Stimulated activated CD4-positive, alpha-beta T cell treated with anti-CD3 and anti-CD28 coated beads, TNF-alpha, amount 100 ng/mL, for 48 hours (primary cell): ENCODE measurements at places on chromosomes 16 and 17.

- DNase-seq, result no peak
Measured at GRCh38 chr16:73047221-73047535, 750 bp downstream of the ZFHX3 start.

- DNase-seq, result no peak
Measured at GRCh38 chr16:83005653-83006160, 378.9 kb downstream of the CDH13 start.

- no peak for DNase-seq
Measured at GRCh38 chr17:45316434-45317110, at the start of gene MAP3K14. Gene MAP3K14 (minus strand): TSS chr17:45317020. CDS start chr17:45290745, 26,275 bp downstream.

- DNase-seq, result no peak
Measured at GRCh38 chr16:27333549-27333948, 19.8 kb downstream of the IL4R start.

DNA sequence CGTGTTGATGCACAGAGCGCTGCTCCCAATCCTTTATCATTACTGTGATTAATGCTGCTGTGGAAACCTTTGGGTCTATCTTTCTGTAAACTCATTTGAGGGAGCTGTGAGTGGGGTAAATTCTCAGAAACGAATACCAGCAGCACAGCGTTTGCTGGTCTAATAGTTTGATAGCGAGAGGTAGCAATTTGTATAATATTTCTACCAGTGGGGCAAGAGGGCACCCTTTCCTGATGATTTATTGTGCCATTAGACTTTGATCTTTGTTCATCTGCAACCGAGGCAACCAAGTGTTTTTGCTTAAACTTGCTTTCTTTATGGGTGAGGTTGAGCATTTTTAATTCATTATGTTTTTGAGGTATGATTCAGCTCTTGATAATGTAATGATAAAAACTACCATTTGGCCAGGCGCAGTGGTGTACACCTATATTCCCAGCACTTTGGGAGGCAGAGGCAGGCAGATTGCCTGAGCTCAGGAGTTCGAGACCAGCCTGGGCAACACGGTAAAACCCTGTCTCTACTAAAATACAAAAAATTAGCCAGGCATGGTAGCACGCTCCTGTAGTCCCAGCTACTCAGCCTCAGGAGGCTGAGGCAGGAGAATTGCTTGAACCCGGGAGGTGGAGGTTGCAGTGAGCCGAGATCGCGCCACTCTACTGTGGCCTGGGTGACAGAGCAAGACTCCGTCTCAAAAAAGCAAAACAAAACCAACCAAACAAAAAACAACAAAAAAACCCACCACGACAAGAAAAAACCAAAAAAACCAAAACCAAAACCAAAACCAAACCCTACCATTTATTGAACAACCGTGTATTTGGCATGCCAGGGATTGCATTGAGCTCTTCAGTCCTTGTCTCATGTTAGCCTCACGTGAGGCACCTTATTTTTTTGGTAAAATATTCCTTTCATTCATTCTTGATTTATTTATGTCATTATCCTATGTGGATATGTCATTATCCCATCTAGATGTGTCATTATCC, 81.5 kb downstream of the PLCG2 start:
- DNase-seq, result no peak

GRCh38 chr17:5585836-5586521, 1.7 kb upstream of the NLRP1 start:
- no peak for DNase-seq

DNA sequence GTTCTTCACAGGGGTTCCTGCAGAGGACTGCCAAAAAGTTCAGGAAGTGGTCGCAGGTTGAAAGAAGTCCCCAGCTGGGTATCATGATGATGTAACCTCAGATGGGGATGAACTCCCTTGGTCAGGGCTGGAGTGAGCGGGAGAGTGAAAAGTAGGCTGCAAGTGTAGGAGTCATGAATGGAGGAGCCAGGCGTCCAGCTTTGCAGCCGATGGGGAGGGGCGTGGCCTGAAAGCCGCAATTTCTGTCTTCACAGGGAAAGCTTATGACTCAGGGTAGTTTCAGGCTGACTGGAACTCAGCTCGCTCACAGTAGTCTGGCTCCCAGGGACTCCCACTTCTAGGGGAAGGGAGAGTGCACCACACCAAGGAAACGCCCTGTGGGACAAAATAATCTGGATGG, 70.0 kb upstream of the HS3ST3A1 start:
- peak; percentile 6 for DNase-seq

- no peak for DNase-seq
Measured at GRCh38 chr17:28574526-28574925, 2.2 kb downstream of the ALDOC start.

DNA sequence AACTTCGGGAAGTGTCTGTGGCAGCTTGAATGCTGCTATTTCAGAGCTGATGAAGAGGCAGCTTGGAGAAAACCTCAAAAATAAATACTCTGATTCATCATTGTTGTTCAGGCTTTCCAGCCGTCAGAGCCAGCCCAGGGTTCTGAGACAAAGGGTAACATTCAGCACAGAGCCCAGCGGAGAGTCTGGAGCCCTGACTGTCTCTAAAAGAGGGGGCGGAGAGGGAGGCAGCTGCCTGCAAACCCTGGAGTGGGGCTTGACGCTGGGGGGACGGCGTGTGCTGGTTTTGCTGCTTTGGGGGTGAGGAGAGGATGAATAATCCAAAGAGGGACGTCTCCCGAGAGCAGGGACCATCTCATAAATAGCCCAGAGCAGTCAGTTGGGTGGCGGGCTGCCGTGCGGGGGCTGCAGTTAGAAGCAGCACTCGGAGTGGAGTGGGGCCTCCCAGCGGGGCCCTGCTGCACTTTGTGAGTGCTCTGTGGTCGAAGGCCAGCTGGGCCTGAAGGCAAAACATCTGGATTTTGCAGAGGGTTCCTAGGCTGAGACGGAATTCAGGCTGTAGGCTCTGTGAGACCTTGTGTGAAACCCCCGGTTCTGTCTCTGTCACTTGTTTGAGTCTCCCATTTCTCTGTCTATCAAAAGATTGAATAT, 237.8 kb downstream of the PRKCA start:
- DNase-seq, result no peak

GRCh38 chr17:10197721-10198508, 491 bp downstream of the GAS7 start:
- DNase-seq, result no peak
